ENCODE measurements at places on chromosomes 1 and 21. TPM values are rescaled to one million over a fixed set of nuclear protein-coding genes. Genes with fewer than 3 reads are reported as not detected.

DNA sequence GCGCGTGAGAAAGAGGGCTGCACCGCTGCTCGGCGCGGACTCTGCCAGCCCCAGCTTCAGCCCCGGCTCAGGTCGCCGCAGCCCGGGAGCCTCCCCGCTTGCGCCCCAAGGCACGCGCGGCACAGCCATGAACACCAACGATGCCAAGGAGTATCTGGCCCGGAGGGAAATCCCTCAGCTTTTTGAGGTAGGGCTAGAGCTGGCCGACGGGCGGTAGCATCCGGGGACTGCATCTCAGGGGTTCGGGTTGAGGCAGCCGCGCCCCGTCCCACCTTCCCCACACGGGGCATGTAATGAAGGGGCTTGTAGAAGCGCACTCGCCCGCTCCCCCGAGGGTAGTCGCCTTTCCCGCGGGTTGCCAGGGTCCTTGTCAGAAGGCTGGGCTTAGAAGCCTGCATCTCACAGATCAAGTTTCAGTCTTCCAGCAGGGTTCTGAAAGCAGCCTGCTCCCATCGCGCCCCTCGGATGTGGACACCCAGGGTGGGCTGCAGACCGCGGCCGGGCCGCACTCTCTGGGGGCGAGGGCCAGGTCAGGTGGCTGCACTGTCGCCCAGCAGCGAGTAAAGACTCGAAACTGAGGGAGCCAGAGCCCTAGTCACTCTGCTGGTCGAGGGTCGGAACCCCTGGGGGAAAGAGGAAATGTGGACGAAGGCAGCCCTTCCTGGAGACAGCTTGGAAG lies 507 bp downstream of the AK5 start:
- no peaks in the 10 kb centered on the region for H3K27me3 ChIP-seq
- H3K4me1 ChIP-seq: no peaks in the 10 kb centered on the region
- peak overlapping the region; percentile 56 for H3K27ac ChIP-seq
- H3K36me3 ChIP-seq: no peaks in the 10 kb centered on the region
- H3K4me3 ChIP-seq: peak overlapping the region; percentile 72
- DNase-seq: no peak

DNA sequence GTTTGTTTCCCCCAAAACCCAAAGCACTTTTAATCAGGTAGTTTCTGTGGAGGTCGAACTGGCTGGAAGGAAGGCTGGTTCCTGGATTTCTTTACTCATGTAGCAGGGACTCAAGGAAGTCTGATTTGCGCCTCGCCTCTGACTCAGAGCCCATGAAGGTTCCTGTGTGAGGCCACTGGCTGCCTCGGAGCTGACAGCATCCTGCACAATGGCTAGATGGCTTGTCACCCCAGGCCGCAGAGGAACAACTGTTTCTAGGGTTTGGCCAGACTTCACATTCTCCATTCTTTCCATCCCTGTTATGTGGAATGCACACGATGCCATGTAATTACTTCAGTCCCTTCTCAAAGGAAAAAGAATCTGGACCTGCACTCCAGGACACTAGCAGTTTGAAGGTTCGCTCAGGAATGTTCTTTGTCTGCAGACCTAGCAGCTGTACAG lies 39.1 kb upstream of the PRSS38 start:
- H3K4me1 ChIP-seq: no peaks in the 10 kb centered on the region
- no peaks in the 10 kb centered on the region for H3K36me3 ChIP-seq
- no peak for DNase-seq

GRCh38 chr1:1361982-1362423 lies 3.6 kb upstream of the MXRA8 start:
- H3K36me3 ChIP-seq: no peaks in the 10 kb centered on the region
- H3K4me1 ChIP-seq: peaks cover 31% of the 10 kb centered on the region
- DNase-seq: peak; percentile 61

DNA sequence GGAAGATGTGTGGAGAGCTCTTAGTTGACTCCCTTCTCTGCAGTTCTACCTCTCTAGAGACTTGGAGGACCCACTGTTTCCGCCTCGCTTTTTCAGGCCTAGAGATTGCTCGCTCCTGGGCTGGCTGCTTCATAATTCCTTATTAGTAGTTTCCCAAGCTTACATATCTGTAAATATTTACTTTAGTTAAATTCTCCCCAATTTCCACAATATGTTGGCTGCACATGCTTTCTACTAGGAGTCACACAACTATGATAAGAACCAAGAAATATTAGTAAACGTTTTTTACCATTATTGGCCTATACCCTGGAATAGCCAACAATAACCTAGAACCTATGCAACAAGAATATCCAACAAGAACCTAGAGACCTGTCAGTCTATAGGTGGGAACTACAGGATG lies 129.0 kb upstream of the RUNX1 start:
- no peak overlapping the region for H3K27ac ChIP-seq
- H3K4me1 ChIP-seq: no peaks in the 10 kb centered on the region
- DNase-seq: no peak
- H3K27me3 ChIP-seq: no peaks in the 10 kb centered on the region
- no peak overlapping the region for H3K4me3 ChIP-seq

GRCh38 chr1:21532992-21533534 lies 23.8 kb downstream of the ALPL start:
- no peak overlapping the region for H3K4me3 ChIP-seq
- no peaks in the 10 kb centered on the region for H3K4me1 ChIP-seq
- H3K27me3 ChIP-seq: no peaks in the 10 kb centered on the region
- H3K27ac ChIP-seq: no peak overlapping the region
- no peaks in the 10 kb centered on the region for H3K36me3 ChIP-seq

DNA sequence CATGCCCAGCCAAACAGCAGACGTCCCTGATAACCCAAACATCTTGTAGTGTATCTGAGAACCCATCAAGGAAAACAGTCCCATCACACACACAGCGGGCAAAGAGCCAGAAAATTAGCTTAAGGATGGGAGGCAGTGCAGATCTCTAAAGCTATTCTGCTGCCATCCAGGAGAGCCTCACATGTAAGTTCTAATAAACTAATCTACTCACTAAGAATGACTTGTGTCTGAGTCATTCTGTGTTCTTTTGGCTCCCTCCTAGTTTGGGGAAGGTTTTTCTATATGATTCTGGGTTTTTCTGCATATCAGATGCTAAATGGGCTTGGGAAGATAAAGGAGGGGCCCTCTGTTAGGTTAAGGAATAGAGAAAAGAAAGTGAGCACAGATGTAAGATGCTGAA lies 162.8 kb downstream of the HUNK start:
- H3K27me3 ChIP-seq: no peaks in the 10 kb centered on the region
- DNase-seq: no peak
- no peaks in the 10 kb centered on the region for H3K36me3 ChIP-seq

DNA sequence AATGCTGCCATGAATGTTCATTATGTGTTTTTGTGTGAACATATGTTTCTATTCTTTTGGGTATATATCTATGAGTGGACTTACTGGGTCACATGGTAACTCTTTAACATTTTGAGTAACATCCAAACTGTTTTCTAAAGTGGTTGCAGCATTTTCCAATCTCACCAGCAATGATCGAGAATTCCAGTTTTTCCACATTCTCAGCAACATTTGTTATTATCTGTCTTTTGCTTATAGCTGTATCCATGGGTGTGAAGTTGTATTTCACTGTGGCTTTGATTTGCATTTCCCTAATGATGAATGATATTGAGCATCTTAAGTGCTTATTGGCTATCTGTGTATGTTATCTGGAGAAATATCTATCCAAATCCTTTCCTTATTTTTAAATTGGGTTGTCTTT lies 89.2 kb upstream of the SLFNL1 start:
- DNase-seq: no peak
- H3K36me3 ChIP-seq: no peaks in the 10 kb centered on the region
- no peak overlapping the region for H3K4me3 ChIP-seq
- peaks cover 3% of the 10 kb centered on the region for H3K4me1 ChIP-seq
- no peaks in the 10 kb centered on the region for H3K27me3 ChIP-seq

DNA sequence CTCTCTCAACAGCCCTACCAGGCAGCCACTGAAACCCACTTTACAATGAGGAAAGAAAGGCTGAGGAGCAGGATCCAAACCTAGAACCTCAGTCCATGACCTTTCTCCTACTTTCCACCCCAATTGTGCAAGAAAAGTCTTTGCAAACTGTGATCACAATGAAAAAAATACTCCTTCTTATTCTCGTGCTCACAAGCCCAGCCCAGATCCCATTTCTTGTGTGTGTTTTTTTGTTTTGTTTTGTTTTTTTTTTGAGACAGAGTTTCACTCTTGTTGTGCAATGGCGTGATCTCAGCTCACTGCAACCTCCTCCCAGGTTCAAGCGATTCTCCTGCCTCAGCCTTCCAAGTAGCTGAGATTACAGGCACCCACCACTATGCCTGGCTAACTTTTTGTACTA lies 97.7 kb downstream of the CRYAA start:
- no peaks in the 10 kb centered on the region for H3K4me1 ChIP-seq
- H3K36me3 ChIP-seq: no peaks in the 10 kb centered on the region
- no peak for DNase-seq
- H3K27me3 ChIP-seq: no peaks in the 10 kb centered on the region
- no peak overlapping the region for H3K4me3 ChIP-seq

- H3K4me3 ChIP-seq: no peak overlapping the region
- no peak for DNase-seq
- H3K36me3 ChIP-seq: no peaks in the 10 kb centered on the region
- peaks cover 4% of the 10 kb centered on the region for H3K4me1 ChIP-seq
Observed at GRCh38 chr1:26702680-26703038, 6.8 kb downstream of the ARID1A start.

DNA sequence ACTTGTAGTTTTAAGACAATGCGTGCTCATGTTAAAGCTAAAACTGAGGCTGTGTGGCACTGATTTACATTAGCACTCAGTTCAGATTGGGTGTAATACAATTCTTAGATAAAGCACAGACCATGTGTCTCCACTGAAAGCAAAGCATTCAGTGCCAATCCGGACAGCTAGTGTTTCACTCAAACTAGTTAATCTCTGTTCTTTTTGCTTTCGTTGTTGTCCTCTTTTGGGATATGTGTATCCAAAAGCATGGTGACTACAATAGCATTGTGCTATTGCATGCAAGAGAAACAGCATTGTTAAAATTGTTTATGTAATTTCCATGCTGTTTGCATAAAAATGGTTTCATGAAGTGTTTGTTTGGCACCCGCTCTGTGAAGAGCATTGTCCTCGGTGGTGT lies 54.6 kb downstream of the F3 start:
- H3K27ac ChIP-seq: no peak overlapping the region
- no peaks in the 10 kb centered on the region for H3K27me3 ChIP-seq
- H3K36me3 ChIP-seq: no peaks in the 10 kb centered on the region
- no peak overlapping the region for H3K4me3 ChIP-seq
- no peaks in the 10 kb centered on the region for H3K4me1 ChIP-seq

The ARTN gene
- not detected for total RNA-seq

DNA sequence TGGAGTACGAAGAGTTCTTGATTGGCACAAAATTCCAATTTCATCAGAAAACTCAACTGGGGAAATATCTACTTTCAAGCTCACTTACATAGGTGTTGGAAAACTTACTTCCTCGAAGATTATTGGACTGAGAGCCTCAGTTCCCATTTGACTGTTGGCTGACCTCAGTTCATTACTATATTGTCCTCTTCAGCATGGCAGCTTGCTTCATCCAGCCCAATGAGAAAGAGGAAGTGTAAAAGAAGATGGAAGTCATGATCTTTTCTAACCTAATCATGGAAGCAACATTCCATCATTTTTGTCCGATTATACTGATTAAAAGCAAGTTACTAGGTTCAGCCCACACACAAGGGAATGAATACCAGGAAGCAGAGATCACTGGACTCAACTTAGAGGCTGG lies 49.4 kb downstream of the HSD3B1 start:
- H3K4me1 ChIP-seq: no peaks in the 10 kb centered on the region
- H3K36me3 ChIP-seq: no peaks in the 10 kb centered on the region
- no peak for DNase-seq
- no peaks in the 10 kb centered on the region for H3K27me3 ChIP-seq

- no peaks in the 10 kb centered on the region for H3K27me3 ChIP-seq
- H3K4me1 ChIP-seq: no peaks in the 10 kb centered on the region
- H3K4me3 ChIP-seq: no peak overlapping the region
- no peak for DNase-seq
- no peak overlapping the region for H3K27ac ChIP-seq
Observed at GRCh38 chr1:219266524-219266923, 92.8 kb downstream of the LYPLAL1 start.

DNA sequence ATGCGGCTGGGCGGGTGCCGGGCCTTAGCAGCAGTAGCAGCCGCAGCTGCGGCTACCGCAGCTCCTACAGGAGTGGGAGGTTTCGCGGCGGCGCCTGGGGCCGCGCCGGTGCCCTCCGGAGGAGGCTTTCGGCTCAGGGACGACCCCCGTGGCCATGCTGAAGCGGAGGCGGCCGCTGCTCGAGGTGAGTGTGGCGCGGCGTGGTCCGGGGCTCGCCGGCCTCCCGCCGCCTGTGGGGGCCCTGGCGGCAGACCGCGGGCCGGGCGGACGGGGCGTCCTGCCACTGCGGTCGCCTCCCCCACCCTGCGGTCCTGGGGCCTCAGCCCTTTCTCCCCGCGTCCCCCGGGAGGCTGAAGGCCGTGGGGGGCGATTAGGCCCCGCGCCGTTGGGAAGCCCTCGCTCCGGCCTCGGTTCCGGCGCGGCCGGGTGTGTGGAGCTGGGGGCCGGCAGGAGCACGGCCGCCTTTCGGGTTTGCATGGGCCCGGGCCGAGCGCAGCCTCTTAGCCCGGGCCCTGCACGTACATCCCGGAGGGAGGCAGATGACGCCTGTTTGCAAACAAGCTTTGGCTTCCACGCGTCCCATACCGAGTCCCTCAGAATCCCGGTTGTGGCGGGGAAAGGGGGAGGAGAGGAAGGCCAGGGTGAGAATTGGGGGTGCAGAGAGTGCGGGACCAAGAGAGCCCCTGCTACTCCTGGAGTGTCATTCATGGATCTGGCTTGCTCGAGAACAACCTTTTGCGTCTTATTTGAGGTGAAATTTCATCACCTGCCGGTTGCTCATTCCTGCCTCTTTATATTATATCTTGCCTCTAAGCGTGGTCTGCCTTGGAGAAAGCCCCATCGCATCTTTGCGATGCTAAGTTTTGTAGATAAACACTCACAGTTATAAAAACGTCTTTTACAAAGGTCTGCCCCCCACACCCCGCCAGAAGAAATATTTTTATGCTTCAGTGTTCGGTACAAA lies 613 bp downstream of the ZFYVE9 start:
- no peak for DNase-seq
- no peaks in the 10 kb centered on the region for H3K27me3 ChIP-seq
- peak overlapping the region; percentile 72 for H3K4me3 ChIP-seq
- H3K27ac ChIP-seq: peak overlapping the region; percentile 99
- no peaks in the 10 kb centered on the region for H3K36me3 ChIP-seq

The AKR7A3 gene
- total RNA-seq: 1.4 TPM

The TAS1R1 gene
- not detected for total RNA-seq

DNA sequence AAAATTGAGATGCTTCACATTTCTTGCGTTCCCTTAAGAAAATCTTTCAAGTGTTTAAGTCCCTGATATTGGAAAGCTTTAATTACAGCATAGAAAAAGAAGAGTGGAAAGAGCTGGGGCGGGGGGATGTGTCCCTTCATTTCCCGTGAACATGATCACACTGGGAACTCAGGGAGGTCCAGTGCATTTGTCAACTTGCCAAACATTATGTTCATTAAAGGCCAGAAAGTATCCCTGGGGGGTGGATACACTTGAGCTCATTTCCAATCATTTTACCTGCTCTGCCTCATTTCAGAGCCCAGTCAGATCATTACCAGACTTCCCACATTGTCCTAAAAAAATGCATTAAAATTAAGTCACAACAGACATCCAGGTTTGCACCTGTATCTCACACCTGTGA lies 123.6 kb upstream of the KCNJ15 start:
- no peaks in the 10 kb centered on the region for H3K27me3 ChIP-seq
- no peak for DNase-seq
- no peaks in the 10 kb centered on the region for H3K4me1 ChIP-seq
- no peak overlapping the region for H3K4me3 ChIP-seq
- no peak overlapping the region for H3K27ac ChIP-seq
- H3K36me3 ChIP-seq: no peaks in the 10 kb centered on the region
